ENCODE measurements at places on chromosomes 4 and X.

GRCh38 chrX:155767051-155767875 is 113.9 kb upstream of the VAMP7 start:
- DNase-seq, result peak; percentile 20

DNA sequence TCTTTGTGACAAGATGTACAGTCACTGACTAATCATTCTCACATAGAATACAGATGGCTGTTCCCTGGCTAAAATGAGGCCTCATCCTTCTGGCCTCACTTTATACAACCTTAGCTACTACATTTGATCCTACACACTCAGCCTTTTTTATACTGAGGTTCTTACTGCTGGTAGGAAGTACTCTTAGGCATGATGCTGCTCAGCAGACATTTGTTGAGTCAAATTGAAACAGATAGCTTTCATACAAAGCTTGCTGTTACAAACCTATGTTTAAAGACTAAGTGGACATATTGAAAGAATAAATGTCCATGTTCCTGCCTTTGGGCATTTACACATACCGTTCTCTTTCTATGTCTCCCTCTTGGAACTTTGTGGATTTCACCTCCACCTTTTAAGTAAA is 154.9 kb downstream of the NPFFR2 start:
- DNase-seq, result no peak

DNA sequence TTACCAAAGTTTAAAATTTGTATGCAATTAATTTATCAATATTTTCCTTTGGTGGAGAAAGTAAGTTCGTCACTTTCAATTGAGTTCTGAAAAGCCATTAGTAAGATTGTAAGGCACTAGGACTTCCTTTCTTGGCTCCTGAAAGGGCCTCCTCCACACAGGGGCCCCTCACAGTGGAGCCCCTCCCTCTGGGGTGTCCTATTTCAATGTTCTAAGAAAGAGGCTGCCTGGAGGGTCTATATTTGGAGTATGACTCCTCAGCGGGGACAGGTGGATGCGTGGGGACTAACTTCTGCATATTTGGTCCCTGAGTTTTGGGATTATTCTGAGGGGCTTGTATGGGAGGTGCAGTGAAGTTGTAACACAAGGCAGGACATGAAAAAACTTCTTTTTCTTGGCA is 1.6 kb upstream of the ARMCX4 start:
- DNase-seq, result no peak

GRCh38 chr4:74671080-74671698 is 123.1 kb downstream of the BTC start:
- peak; percentile 34 for DNase-seq

DNA sequence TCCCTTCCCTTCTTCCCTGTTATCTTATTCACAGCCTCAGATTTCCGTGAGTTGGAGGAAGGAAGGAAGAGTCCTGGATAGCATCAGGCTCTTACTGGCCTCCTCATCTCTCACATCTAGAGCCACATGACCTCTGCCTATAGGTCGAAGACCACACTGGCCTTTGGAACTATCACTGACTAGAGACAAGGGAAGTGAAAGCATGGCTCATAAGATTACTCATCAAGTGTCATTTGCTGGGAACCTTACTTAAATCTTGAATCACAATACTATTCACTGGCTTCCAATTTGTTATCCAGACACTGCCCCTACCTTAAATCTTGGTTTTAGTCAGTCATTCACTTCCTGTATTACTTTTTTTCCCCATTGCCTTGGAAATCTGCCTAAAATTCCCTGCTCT is 61.6 kb upstream of the MTMR8 start:
- DNase-seq, result no peak

DNA sequence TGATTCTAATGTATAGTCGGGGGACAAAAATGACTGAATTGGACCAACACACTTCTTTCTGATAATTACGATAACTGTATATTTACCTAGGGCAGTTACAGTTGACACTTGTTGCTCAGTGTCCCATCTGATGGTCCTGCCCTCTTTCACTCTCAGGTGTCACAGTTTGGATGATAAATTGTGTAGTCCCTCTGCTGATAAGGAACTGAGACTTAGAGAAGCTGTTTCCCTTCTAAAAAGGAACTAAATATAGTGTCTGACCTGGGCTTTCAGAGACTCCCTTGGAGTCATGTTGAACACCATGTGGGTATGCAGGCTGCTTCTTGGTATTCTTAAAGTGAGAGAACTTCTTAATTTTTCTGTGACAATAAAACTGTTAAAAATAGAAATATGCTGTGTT is 23.7 kb upstream of the PNPLA4 start:
- no peak for DNase-seq

DNA sequence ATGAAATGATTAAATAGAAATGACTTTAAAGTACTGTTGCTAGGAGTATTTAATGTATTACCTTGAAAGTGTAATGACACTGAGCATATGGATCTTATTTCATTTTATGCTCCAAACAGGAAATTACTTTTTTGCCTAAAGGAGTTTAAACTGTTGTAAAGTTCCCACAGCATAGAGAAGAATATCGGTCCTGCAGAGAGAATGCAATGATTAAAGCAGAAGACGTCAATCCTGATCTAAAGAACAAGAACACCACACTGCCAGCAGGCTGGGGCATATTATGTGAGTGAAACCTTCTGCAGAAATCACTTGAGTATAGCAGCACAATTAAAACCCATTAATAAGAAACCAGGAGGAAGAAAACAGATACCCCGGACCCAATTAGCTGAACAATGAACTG is 72.8 kb upstream of the CAMK2D start:
- DNase-seq, result no peak

DNA sequence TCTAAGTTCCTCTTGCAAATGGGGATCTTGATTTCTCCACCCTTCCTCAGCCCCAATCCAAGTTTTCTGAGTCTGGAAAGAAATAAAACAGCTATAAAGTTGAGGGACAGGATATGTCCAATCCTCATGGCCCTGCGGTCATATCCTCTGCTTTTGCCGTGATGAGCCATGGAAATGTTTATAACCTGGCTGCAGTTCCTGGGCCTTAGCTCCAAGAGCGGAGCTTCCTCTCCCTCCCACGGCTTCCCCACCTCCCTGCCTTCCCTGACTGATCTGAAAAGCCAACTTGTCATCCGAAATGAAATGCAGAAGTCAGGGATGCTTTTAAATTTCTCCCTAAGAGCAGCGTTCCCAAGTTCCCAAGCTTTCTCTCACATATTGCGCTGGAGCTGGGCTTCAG is 221.5 kb upstream of the SFRP2 start:
- DNase-seq, result no peak

- peak; percentile 54 for DNase-seq
These were observed 82.9 kb downstream of the STOX2 start for GRCh38 chr4:183987987-183988392.

GRCh38 chr4:153683763-153684181 is 308 bp upstream of the TLR2 start:
- no peak for DNase-seq

GRCh38 chrX:29090811-29091210 is 503.6 kb downstream of the IL1RAPL1 start:
- no peak for DNase-seq

DNA sequence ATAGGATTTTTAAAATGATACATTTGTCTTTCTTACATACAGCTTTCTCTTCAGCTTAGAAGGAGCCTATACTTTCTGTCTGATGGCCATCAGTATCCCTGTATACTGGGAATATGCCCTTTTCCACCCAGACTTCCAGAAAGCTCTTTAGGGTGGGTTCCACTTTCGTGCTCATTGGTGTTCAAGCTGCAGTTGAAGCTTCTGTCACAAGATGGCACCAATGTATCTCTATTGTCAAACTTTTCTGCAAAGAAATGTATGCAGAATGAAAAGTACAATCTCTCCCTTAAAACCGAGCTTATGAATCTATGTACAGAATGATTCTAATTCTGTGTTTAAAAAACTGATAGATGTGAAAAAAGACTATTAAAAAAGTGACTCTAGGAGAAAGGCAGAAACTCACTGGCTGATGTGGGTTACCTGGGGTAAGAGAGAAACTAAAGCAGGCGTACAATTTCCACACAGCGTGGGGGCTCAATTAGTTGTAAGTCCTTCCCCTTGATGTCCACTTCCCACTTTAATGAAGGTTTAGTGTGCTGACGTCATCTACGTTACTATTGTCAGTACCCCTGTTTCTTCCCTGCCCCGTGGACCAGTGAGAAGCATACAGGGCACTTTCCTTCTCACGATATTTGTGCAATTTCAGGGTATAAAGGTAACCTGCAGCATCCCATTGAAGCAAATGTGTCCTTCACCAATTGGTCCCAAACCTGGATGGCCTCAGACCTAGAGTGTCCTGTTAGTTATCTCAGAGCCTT is 57.3 kb upstream of the TCEAL2 start:
- DNase-seq, result peak; percentile 1

DNA sequence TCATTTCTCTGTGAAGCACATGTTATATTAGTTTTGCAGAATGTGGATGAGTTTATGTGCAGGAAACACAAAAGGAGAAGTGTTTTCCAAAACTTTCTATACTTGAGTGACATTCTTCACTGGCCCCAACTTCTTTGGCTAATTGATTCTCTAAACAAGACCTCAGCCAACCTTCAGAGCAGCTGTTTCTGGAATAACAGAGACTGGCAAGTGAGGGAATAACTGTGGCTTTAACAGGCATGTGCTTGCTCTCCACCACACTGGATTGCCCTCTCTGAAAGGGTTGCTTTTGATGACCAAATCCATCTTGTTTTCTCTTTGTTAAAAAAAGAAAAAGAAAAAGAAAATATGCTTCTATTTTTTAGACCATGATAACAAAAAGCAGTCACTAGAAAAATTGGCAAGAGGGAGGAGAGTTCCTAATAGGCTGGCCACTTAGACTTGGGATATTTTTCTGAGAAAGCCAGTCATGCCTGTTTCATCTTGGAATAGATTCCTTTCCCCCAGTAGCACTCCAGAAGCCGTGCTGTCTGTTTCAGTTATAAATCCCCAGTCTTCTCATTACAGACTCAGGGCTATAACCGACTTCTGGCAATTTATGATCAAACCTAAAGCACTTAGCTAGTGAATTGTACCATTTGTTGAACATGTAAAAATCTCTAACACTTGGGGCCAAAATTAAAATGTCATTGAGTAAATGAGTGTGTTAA is 295.0 kb upstream of the NR3C2 start:
- DNase-seq, result no peak

DNA sequence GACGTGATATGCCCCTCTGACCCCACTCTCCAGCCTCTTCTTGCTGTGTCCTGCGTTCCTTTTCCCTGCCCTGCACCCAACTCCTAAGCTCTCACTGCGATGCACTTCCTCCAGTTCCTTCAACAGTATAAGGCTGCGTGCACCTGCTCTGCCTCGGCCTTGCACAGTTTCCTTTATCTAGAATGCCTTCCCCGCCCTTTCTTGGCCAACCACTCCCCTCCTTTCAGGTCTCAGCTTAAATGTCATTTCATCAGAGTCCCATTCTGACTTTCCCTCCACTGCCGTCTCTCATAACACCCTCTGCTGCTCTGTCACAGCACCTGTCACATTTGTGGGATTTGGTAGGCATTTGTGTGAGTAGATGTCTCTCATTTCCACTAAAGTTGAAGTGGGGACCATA is 58.4 kb upstream of the NEIL3 start:
- no peak for DNase-seq

GRCh38 chr4:156378033-156378665 is 424.5 kb upstream of the CTSO start:
- no peak for DNase-seq

DNA sequence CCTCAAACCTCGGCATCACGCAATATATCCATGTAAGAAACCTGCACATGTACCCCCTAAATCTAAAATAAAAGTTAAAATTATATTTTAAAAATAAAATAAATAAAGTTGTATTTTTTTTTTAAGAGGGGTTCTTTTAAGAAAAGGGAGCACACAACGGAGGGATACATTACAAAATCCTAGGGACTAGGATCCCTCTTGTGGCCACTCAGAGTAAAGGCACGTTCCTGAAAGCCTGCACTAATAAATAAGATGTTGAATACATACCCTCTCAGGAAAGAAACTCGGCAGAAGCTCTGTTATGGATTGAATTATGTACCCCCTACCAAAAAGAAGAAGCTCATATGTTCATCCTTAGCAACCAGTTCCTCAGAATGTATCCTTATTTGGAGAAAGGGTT is 50.9 kb upstream of the PRDX4 start:
- DNase-seq, result no peak

DNA sequence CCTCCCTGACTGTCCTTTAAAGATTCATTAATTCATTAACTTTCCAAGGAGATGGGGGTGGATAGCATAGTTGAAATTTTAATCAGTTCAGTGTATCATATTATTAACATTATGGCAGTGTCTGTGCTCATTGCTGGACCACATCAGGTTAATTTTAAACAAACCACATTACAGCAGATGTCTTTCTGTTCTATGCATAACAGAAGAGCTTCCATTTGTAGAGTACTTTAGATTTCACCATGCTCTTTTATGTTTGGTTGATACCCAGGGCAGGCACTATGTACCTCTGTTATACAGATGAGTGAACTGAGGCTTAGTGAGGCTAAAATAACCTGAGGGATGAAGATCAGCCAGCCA is 41.1 kb downstream of the AFF2 start:
- no peak for DNase-seq

DNA sequence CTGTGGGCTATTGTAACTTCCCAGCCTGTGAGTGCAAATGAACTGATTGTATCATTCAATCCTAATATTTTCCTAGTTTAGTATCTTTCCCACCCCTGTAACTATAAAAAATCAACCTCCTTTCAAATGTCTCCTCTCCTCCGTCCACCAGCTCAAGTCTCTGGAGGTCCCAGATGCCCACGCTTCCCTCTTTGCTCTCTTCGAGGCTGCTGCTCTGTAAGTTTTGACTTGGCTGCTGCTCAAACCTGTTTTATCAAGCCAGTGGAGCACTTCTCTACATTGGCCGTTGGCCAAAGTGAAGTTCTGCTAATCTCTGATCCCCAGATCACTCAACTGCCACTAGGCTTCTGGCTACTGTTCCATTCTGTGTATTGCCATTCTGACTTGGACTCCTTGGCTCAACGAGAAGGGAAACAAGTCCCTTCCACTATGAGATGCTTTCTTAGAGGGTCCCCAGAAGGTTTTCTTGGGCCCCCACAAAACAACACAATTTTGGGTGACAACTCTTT is 60.7 kb upstream of the RAPGEF2 start:
- DNase-seq, result peak; percentile 11

DNA sequence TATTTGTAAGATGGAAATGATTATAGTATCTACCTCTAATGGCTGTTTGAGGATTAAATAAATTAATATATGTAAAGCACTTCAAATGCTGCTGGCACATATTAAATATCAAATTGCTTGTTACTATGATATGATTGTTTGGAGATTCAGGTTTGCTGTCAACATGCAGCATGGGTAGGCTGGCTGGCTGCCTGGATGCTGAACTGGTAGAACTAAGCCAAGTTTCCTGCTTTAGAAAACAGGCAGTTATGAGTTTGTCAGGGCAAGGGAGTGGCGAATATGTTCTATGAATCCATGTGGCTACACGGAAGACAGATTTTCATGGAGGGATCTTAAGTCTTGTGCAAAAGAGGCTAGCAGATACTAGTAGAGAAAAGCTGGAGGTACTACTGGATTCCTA is 239.6 kb downstream of the GBA3 start:
- DNase-seq, result no peak

- DNase-seq, result no peak
These were observed 8.8 kb upstream of the TLL1 start for GRCh38 chr4:165864271-165864670.
